Stimulated activated CD8-positive, alpha-beta memory T cell treated with anti-CD3 and anti-CD28 coated beads, Interleukin-4, amount 100 ng/mL, for 4 hours (primary cell): ENCODE measurements at places on chromosomes 6 and 20.

GRCh38 chr6:108728826-108729225 is 119.4 kb upstream of the ARMC2 start:
- DNase-seq: no peak

- DNase-seq: peak; percentile 6
These were observed 125.1 kb downstream of the MRPL14 start for GRCh38 chr6:44002067-44002592.

DNA sequence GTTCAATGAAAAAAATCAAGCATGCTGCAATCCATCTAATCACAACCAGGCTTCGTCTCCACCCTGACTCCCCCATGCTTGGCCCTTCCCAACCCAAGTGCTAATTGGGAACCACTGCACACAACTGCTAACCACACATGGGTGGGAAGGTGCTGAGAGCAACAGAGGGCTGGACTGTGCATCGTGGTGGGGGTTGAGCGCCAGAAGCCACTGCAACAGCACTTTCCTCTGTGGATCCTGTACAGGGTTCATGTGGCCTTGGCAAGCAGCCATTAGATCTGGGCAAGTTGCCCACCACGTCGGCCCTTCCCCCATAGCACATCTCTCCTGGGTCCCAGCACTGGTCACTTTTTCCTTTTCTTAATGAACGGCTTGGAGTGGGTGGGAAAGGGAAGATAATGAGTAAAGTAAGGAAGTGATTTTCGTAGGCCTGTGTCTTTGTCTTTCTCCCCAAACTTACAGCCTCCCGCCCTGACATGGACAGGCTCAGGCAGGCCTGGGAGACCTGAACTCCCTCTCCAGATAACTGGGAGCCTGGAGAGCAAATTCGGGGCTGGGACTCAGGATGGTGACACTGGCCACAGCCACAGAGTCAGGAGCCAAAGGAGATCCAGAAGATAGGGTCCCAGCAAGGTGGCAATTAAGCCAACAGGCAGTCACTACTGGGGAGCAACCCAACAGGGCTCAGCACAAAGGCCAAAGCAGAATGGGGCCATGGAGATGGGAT is 34.4 kb upstream of the MRPS10 start:
- no peak for DNase-seq

DNA sequence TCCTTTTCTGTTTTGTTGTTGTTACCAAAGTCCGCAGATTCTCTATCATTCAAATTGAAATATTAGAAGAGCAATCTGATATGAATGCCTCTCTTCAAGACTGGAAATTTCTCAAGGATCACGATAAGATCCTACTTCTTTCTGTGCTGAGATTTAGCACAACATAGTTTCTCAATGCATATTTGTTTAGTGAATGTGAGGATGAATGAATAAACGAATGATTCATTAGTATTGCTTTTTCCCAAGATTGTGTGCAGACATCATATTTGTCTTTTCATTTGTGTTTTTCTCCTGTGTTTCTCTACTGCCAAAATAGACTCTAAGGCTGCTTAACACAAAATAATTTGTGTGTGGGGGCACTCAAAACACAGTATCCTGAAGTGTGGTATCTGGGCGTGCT is 862.7 kb upstream of the MAP3K7 start:
- no peak for DNase-seq

GRCh38 chr6:136290410-136291010 is 864 bp upstream of the BCLAF1 start:
- peak; percentile 43 for DNase-seq

DNA sequence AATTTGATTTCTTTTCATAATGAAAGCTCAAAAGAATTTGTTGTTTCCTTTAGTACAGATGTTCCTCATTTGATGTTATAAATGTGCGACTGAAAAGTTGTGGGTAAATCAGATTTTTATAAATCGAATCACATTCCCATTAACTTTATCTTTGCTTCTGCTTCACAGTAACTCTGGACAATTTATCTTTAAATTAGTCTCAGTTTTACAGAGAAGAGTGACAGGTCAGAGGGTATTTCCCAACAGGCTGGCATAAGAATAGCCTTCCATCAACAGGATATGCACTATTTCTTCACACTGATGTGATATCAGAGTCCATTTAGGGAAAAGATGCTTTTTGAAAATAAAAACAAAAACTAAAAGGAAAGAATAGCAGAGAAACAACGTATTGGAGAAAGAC is 286.9 kb downstream of the FRK start:
- DNase-seq: no peak

GRCh38 chr6:81762132-81762531 is 9.7 kb upstream of the TENT5A start:
- no peak for DNase-seq

GRCh38 chr6:26216359-26216885 is 129.2 kb downstream of the HFE start:
- no peak for DNase-seq

DNA sequence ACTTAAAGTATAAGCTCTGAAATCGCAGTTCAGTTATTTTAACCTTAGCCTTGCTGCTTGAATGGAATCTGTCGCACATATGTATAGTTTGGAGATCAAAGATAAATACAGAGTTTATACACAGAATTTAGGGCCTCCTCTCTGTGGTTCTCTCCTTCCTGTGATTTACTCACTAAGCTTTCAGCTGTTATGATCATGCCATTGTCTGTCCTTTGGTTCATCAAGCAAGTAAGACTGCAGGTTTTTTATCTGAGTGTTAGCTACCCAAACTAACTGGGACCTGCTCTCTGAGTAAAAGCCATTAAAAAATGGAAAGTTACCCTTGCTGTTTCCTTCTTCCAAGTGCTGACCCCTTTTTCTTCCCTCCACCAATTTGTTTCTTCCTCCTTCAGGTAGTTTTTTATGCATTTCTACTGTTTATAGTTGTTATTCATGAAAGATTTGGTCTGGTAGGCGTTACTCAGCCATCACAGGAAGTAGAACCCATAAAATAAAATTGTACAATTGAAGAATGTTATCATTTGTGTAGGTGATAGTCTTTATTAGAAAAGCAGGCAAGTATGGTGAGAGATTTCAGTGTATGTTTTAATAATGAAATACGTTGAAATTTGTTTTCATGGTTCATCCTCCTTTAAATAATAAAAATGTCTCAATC is 33.7 kb upstream of the SUMO4 start:
- DNase-seq: no peak

DNA sequence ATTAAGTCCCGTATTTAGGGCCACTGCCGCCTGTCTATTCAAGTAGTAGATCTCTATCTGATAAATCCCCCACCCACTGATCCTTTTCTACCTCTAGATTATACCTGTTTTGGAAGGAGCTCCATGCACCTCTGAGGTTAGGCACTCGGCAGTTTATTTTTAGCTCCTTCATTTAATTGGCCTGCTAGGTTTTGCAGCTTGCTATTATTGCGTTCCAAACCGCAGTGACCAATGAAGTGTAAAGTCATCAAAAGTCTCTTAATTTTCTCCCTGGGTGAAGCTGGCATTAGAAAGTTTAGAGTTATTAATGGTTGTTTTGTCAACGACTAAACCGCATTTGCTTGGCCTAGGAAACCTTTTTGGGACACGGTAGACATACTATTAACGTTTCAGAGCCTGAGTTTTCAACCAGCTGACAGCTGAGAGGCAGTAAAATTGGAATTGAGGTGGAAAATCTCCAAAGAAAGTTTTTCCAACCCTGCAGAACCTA is 60.0 kb downstream of the RFPL4B start:
- no peak for DNase-seq

DNA sequence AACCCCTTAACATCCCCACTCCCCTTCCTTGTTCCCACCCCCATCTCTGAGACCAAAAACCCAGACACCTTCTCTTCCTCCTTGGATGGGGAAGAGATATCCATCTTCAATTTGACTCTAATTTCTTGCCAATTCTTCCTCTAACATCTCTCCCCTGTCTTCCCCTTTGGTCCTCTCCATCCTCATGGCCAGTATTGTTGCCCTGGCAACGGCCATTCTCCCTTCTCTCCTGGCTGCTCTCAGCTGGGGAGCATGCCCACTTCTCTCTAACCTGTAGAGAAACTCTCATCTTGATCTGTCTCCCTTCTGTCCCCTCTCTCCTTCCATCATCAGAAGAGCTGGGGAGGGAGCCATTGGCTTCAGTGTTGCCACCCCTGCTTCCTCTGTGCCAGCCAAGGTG is 86.7 kb downstream of the SRC start:
- DNase-seq: no peak

DNA sequence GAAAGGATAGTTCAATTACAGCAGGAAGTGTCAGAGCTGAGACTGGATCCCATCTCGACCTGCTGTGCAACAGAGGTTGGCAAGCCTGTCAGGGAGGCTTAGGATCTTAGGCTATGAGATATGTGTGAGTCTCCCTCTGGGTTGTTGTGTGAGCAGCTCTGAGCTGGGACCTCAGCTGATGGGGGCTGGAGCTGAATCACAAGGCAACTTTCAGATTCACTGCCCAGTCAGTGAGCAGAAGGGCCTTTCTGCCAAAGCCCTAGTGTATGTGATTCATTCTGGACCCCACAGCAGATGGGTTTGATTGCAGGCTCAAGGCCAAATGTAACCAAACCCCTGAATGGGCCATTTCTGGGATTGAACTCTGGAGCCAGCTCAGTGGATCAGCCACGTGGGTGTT is 4.5 kb downstream of the PI3 start:
- DNase-seq: no peak
